ENCODE measurements at places on chromosomes 12 and 14. TPM values are rescaled to one million over a fixed set of nuclear protein-coding genes. Genes with fewer than 3 reads are reported as not detected.

DNA sequence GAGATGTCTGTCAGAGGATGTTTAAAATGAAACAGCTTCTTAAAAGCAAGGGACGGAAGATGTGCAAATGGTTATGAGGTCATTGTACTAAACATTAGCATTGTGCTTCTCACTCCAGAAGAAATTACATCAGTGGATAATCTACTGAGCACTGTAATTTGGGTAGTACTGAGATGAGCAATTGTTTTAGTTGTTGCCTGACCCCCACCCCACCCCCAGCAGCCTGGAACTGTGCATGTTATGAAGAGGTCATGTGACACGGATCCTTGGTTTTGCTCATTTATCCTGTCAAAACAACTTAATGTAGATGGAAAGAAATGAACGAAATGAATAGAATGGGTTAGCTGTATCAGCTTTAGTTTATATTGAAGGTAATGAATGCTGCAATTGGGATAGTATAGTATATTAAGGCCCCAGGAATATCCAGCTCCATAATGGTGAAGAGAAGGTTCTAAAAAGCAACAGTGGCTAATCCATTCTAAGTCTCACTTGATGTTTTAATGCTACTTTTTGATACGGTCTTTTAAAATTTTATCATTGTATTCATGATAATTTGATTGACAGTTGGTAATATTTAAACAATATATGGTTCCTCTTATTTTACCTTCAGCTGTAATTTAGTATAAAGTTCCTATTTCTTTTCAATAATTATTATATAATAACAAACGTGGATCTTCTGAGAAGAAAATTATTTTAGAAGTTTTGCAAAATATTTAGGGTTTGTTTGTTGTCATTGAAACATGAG lies 58.5 kb downstream of the WNK1 start:
- DNase-seq: no peak

GRCh38 chr12:51333536-51333935 lies 9.6 kb upstream of the BIN2 start:
- DNase-seq: no peak

GRCh38 chr12:50894241-50894640 lies 51.5 kb downstream of the TMPRSS12 start:
- no peak for DNase-seq

DNA sequence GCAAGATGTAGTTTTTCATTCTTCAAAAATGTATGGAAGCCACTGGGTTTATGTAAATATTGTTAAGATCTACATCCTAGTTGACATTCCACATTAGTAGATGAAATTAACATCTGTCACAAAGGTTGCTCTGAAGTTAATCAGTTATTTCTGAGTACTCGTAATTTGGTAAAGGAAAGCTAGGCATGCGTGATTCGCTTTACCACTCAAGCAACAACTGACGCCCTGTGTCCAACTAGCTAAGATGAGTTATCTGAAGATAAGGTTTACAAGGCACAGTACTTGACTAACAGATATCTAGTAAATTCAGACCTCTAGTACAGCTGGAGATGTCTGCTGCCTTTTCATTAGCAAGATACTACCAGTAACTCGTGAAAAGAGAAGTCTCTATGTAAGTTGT lies 14.1 kb downstream of the PRKD1 start:
- DNase-seq: no peak

GRCh38 chr14:87170179-87170578 lies 822.8 kb downstream of the GALC start:
- DNase-seq: no peak

- DNase-seq: no peak
Measured at GRCh38 chr12:63929426-63929825, 84.9 kb downstream of the SRGAP1 start.

Gene ABHD12B
- total RNA-seq: not detected

Gene GPRC5D
- not detected for total RNA-seq

All from breast epithelium (tissue), 4 donors.